DMS79 (cell line): ENCODE measurements at places on chromosomes 1 and 21.

DNA sequence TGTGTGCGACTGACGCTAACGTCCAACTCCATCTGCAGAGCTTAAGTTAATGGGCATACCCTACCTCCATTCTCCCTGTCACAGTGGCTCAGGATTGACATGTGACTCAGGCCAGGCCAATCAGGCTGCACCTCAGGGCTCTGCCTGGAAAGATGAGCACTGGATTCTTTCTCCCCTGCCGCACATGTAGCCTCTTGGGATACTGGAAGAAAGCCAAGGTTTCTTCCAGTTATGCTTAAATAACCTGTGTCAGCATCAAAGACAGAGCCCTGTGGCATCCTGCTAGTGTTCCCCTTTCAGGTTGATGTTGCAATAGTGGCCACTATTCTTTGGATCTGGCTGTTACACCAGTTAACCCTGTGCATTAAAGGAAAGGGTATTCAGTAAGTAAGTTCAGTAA, 55.0 kb upstream of the SYT6 start:
- no peak for DNase-seq

- DNase-seq: no peak
These were observed 77.0 kb downstream of the ZMYM4 start for GRCh38 chr1:35345439-35345981.

DNA sequence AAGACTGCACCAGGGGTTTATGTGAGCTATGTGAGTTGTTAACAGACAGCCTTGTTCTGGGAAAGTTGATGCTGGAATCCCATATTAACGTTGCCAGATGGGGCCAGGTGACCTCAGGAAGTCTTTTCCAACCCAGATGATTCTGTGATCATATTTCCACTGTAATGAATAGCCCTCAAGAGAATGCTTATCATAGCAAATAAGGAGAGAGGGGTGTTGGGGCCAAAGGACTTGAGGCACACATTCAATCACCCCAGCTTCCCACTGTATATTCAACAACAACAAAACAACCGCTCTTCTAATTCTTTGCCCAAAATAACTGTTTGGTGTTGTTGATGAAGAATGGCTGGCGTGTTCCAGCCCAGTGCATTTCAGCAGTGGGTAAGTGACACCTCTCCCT, 14.1 kb downstream of the ZNF697 start:
- no peak for DNase-seq

GRCh38 chr1:44598167-44598566, 76.1 kb downstream of the TMEM53 start:
- DNase-seq: no peak
